ENCODE measurements at places on chromosomes 13 and 19.
A peak's percentile ranks its signal among the peaks of the same experiment; 100 is the strongest.

GRCh38 chr13:105643966-105644365, 891.5 kb downstream of the EFNB2 start:
- no peak for DNase-seq

DNA sequence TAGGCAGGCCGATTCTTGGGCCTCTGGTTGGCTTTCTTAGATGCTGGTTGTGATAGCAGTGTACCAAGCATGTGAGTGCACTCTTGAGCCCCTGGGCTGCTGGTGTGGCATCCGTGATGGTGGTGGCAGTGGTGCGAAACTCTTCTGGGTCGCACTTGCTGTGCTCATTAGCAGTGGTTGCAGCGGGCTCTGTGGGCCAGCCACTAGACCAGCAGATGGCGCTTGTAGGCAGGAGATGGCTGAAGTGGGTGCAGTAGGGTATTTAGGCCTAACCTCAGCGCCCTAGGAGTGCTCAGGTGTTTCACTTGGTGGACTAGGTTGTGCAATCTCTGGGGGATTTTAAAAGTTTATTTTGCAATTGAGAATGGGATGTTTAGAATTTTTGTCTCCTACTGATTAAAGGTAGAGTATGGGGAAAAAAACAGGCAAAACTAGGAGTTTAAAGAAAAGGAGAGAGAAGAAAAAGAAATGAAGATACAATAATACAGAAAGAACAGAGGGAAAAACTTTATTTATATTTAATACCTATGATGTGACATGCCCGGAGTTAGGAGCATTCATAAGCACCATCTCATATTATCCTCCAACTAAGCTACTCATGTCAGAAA, 4.3 kb upstream of the ZNF17 start:
- DNase-seq = peak; percentile 34

- DNase-seq = peak; percentile 46
These were observed 13.0 kb upstream of the SIGLEC11 start for GRCh38 chr19:49973987-49974386.

DNA sequence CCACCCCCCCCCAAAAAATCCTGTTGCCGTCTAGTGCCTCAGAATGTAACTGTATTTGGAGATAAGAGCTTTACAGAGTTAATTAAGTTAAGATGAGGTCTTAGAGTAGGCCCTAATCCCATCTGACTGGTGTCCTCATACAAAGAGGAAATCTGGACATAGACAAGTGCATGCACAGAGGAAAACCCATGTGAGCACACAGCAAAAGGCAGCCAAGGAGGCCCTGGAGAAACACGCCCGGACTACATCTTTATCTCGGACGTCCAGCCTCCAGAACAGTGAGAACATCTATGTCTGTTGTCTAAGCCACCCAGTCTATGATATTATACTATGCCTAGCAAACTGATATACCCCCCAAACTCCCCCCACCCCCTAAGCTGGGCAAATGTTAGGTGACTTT, 193.8 kb downstream of the KATNAL1 start:
- no peak for DNase-seq

GRCh38 chr19:56566904-56567273, 379 bp upstream of the ZNF470 start:
- DNase-seq = no peak

GRCh38 chr13:31278869-31279268, 79.1 kb downstream of the B3GLCT start:
- DNase-seq = peak; percentile 26

Measured in muscle of leg (tissue), 16 donors.